ENCODE measurements at places on chromosomes 6 and 20.

GRCh38 chr20:19212821-19213502 is 520 bp downstream of the SLC24A3 start:
- DNase-seq, result no peak

- DNase-seq, result no peak
Measured at GRCh38 chr6:150272264-150272975, 96.4 kb upstream of the IYD start.

GRCh38 chr6:158377860-158378259 is 65.6 kb downstream of the TULP4 start:
- DNase-seq, result no peak

GRCh38 chr6:113907102-113907815 is 50.1 kb downstream of the MARCKS start:
- no peak for DNase-seq

DNA sequence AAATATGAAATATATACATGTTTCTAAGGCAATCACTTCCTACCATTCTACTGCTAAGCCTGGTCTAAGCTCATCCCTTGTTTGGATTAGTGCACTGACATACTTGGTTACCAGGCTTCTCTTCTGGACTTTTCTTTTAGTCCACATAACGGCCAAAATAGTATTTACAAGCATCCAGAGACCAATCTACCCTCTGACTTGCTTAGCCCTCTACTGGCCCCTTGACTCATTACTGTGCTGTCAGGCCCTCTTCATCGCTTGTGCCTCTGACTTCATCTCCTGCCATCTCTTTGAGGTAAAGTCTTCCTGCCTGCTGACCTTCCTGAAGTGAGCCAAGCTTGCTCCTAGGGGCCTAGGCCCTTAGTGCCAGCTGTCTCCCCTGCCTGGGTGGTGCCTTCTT is 35.1 kb downstream of the TULP4 start:
- DNase-seq, result no peak

GRCh38 chr6:105901583-105901982 is 184.6 kb upstream of the PRDM1 start:
- DNase-seq, result no peak
